ENCODE measurements at places on chromosomes 11 and 22.
A peak's percentile ranks its signal among the peaks of the same experiment; 100 is the strongest.

- peak; percentile 82 for DNase-seq
Measured at GRCh38 chr11:118929501-118930093, 3.9 kb upstream of the BCL9L start.

DNA sequence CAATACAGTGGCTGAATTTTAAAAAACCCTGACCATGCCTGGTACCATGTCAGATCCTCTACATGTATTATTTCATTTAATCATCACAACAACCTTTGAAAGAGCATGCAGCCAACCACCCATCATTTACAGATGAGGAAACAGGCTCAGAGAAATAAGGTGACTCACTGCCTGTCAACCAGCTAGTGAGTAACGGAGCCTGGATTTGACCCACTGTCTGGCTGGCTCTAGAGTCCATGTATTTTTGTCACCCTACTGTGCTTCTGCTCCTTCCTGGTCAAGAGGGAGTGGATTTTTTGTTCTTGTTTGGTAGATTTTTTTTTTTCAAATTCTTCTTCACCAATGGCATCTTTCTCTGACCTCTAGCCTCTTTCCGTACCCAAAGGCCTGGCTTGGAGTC, 77.4 kb downstream of the CWC15 start:
- no peak for DNase-seq

DNA sequence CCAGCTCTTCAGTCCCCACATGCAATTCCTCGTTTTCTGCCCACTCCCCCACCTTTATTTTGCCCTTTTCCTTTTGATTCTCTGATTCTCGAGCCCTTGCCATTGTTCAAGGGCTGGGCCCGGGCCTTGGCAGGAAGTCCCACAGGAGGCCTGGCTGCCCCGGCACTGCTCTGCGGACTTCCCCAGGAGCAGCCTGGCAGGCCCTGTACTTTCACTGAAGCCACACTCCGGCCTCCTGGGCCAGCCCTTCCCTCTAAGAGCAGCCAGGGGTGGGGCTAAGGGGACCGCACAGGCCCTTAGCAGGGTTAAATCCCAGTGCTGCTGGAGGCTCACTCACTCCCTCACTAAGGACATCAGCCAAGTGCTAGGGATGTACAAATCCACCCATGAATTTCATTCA, 4.1 kb downstream of the LRRC32 start:
- no peak for DNase-seq

DNA sequence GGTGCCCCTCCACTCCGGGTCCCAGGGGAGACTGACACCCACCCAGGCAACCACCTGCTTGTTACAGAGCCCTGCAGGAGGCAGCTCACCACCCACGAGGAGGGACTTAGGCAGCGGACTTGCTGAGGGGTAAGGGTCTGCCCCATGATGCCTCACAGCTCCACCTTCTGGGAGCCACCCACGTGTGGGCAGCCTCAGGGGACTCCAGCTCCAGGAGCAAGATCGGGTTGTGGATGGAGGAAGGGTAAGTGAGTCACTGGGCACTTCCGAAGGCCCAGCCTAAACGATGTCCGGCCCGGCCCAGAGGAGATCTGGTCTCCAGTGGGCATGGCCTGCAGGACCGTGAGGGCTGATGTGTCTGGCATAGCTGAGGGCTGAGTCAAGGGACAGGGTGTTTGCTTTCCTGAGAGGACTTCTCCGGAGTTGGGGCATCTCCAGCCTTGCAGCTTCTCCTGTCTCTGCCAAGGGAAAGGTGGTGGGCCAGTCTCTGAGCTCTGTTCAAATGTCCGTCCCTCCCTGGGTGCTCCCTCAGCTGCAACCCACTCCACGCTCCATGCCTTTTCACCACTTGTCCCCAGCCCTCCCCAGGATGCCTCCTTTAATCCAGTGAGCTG, 32.3 kb upstream of the P2RY2 start:
- no peak for DNase-seq

GRCh38 chr11:67010296-67010905, 12.5 kb upstream of the SYT12 start:
- no peak for DNase-seq

DNA sequence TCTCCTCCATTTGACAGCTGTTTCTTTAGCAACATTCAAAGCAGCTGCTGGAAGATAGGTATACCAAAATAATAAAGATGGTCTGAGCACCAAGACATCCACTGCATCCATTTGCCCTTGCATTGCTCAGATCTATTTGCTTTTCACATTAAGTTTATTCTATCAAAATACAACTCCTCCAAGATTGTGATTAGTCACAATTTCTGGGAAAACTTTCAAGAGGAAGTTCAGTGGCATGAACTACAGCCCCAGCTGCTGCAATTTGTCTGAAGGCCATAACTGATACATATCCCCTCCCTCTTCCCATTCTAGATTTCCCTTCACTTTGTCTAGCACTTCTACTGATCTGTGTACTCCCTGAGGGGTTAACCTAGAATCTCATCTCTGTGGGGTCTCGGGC, 117.5 kb upstream of the CEP126 start:
- DNase-seq: no peak

DNA sequence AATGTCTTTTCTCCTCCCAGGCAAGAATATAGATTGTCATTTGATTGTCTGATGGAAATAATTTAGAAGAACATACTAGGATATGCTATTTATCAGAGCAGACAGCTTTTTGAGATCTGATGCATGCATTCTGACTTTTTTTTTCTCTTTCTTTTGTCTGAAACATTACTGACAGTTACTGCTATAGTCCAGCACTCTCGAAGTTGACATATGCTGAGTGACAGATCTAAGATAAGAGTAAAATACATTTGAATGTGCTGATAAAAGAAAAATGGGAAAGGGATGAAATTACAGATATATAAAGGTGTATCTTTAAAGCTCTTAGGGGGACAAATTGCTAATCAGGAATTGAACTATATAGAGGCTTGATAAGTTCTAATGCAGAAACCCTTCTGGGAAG, 753.8 kb upstream of the TENM4 start:
- DNase-seq: no peak

- DNase-seq: no peak
Measured at GRCh38 chr11:32464078-32464477, 28.7 kb upstream of the WT1 start.

GRCh38 chr22:46027211-46028105, 50.5 kb upstream of the WNT7B start:
- DNase-seq: no peak

GRCh38 chr11:83641511-83641910, 355.3 kb upstream of the CCDC90B start:
- no peak for DNase-seq

- no peak for DNase-seq
Measured at GRCh38 chr11:47241841-47242301, 6.7 kb downstream of the ACP2 start.

DNA sequence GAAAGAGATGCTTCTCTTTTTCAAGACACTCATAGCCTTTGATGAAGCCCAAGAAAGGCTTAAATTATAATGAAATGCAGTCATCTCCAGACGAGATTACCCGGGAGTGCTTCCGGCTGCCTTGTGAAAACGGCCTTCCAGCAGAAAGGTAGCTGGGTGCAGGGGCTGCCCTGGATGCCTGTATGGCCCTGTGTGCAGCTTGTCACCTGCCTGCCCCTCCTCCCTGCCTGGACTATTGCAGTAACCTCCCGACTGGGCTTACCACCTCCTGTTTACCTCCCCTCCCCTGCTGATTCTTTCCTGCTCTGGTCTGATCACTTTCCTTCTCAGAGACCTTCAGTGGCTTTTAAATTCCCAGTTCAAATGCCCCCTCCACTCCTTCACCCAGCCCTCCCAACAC, 126.4 kb upstream of the SYT13 start:
- DNase-seq: no peak

DNA sequence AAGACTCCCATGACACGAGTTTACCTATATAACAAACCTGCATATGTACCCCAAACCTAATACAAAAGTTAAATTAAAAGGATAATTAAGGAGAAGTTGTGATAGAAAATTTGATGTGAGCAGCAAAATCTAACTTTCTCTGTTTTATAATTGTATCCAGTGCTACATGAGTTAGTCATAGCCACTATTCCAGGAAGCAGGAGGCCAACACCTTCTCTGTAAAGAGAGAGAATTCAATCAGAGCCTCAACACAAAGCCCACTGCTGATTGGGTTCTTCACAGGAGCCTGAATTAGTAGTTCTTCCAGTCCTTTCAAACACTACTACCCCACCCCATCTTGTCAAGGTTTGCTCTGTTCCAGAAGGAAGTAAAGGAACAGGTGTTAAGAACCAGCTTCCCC, 84.2 kb downstream of the BLID start:
- no peak for DNase-seq

GRCh38 chr11:110433393-110434333, 3.9 kb downstream of the FDX1 start:
- DNase-seq: no peak

DNA sequence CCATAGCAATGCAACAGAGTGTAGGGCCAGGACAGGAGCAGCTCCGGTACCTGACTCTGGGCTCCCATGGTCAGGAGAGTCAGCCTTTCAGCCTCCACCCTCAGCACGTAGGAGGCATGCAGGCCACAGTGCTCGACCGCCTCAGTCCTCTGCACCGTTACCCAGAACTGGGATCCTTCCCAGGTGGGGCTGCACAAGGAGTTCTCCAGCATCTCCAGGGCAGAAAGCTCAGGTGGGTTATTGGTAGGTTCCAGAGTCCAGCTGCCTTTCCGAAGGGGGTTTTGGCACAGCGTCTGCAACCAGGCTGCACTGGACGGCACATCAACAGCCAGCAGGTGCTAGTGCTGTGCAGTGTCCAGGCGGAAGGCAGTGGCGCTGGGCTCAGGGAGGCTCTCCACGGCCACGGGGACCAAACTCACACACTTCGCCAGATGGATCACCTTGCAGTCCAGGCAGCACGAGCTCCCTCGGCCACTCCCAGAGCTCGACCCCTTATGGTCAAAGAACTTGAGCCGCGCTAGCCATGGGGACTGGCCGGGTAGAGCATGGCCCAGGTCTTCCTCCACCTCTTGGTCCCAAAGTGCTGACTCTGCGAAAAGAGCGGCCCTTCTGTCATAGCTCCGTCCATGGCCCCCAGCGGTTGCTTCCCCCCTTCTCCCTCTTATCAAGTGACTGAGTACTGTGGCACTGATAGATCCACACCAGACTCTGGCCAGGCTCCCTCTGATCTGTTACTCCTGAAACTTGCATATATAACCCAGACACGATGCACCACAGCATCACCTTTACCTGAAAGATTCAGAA, 6.9 kb upstream of the PHOX2A start:
- DNase-seq: no peak

GRCh38 chr11:121757480-121758125, 304.8 kb upstream of the SORL1-AS1 start:
- DNase-seq: no peak

DNA sequence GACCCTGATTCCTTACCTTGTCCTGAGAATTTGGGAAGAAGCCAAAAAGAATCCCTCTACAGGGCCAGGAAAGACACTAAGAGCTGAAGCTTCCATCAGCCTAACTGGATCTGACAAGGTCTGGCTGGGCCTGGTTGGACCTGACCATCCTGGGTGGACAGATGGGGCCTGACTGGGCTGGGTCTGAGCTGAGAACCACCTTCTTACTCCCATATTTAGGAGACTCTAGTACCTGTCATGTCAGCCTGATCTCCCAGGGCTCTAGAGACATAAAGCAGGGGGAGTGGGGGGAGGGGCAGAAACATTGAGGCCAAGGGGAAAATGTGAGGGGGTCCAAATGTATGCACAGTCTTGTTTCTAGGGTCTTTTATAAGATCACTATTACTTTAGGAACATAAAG, 129.9 kb downstream of the BUD13 start:
- DNase-seq: no peak

DNA sequence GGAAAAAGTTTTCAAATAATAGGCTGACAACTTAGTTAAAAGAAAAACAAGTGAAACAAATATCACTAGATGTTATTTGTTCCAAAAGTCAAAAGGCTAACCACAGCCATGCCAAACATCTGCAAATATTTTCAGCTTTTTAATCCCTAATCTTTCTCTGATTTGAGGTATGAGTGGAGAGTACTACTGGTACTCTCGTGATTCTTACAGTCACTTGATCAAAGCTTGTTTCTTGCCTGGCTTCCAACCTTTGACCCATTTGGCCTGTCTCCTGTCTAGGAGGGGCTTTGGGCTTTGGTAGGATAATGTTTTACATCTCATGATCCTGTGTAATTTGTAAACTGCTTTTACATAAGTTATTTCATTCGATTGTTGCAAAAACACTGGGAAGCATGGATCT, 301.8 kb upstream of the SORL1-AS1 start:
- no peak for DNase-seq

- no peak for DNase-seq
Measured at GRCh38 chr11:17371614-17372013, 16.8 kb downstream of the KCNJ11 start.

GRCh38 chr11:130947889-130948288, 31.6 kb upstream of the SNX19 start:
- DNase-seq: no peak

GRCh38 chr11:112343368-112344039, 82.8 kb upstream of the PLET1 start:
- no peak for DNase-seq

DNA sequence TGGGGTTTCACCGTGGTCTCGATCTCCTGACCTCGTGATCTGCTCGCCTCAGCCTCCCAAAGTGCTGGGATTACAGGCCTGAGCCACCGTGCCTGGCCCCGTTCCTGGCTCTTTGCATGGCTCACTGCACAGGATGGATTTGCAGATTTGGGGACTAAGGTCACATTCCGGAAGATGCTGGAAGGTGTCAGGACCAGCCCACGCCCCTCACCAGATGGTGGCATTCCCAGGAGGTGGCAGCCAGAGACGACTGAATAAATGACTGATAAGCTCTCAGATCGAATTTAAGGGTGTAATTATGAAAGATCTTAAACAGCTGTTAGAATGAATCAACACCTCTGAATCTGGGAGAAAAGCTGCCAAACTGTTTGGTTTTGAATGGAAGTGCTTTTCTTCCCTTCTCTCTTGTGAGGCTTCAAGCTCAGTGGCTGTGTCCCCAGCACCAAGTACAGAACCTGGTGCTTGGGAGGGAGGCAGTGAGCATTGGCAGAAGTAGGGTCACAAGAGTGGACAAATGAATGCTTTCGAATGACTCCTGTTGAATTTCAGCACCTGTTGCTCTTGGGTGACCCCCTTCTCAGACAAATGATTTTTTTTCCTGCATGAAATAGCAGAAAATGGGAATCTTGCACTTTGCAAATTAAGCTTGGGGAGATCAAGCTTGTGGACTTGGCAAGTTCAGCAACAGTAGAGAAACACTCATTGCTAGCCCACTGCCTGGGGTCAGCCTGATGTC, 69.6 kb downstream of the KIAA1671 start:
- DNase-seq: no peak

DNA sequence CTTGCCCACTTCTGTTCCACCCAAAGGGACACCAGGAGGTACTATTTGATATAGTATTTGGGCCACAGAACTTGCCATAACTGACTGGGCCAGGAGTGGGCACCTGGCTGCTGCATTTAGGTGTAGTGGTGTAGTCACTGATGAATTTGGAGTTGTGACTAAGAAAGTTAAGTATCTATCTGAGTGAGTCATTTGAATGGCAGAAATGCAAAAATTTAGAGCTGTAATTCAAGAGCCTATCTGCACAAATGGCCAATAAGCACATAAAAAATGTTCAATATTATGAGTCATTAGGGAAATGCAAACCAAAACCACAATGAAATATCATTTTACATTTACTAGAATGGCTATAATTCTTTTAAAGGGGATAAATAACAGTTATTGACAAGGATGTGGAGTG, 14.7 kb downstream of the GLYATL2 start:
- no peak for DNase-seq

- no peak for DNase-seq
Measured at GRCh38 chr11:121892131-121892681, 223.8 kb downstream of the BLID start.

- peak; percentile 9 for DNase-seq
Measured at GRCh38 chr11:77411137-77411707, 62.7 kb downstream of the PAK1 start.

- no peak for DNase-seq
Measured at GRCh38 chr11:95593111-95593510, 196.5 kb downstream of the FAM76B start.
